ENCODE measurements at places on chromosomes 2 and 18. TPM values are rescaled to one million over a fixed set of nuclear protein-coding genes. Genes with fewer than 3 reads are reported as not detected.

The SDC1 gene
- 0.24 TPM for total RNA-seq

The IRS1 gene
- total RNA-seq, result 14.6 TPM

The BOK gene
- total RNA-seq, result 11.2 TPM

The PRSS56 gene
- total RNA-seq, result 0.20 TPM

The AMER3 gene
- not detected for total RNA-seq

The DNAJC5G gene
- 0.59 TPM for total RNA-seq

The PTPRM gene
- total RNA-seq, result 106 TPM

The AKAIN1 gene
- total RNA-seq, result not detected

The NTSR2 gene
- total RNA-seq, result not detected

The TWIST2 gene
- 26.1 TPM for total RNA-seq

The CD8A gene
- total RNA-seq, result 0.39 TPM

The SERPINB12 gene
- not detected for total RNA-seq

The IER3IP1 gene
- total RNA-seq, result 15.5 TPM

The ALPG gene
- not detected for total RNA-seq

The NABP1 gene
- 6.0 TPM for total RNA-seq
